ENCODE measurements at places on chromosomes 13 and 19. TPM values are rescaled to one million over a fixed set of nuclear protein-coding genes. Genes with fewer than 3 reads are reported as not detected.

Gene FFAR1
- 0.36 TPM for total RNA-seq

Gene LILRB3
- 0.43 TPM for total RNA-seq

Gene HNRNPA1L2
- 6.9 TPM for total RNA-seq

Gene HSD17B14
- total RNA-seq: 0.26 TPM

Gene TSSK6
- total RNA-seq: 2.6 TPM

Gene WDFY2
- 12.1 TPM for total RNA-seq

Gene NOVA2
- not detected for total RNA-seq

Gene GPR4
- total RNA-seq: 0.24 TPM

Gene ZNF792
- total RNA-seq: 7.7 TPM

Gene LGALS7
- total RNA-seq: not detected

Gene CEBPA
- 1.9 TPM for total RNA-seq

Gene PRR36
- total RNA-seq: not detected

Gene SHISA7
- not detected for total RNA-seq

Gene ANKLE1
- total RNA-seq: 34.6 TPM

Gene PDX1
- total RNA-seq: not detected

Gene ARHGAP35
- total RNA-seq: 42.9 TPM

Gene MBD3L3
- not detected for total RNA-seq

Gene ZNF439
- total RNA-seq: 9.5 TPM

Gene SMAD9
- not detected for total RNA-seq

Gene TMEM150B
- 0.67 TPM for total RNA-seq

Gene TBXA2R
- not detected for total RNA-seq

Gene TMEM255B
- total RNA-seq: 1.3 TPM

Gene SPRY2
- 2.1 TPM for total RNA-seq

Gene FUT1
- not detected for total RNA-seq

Gene SCN1B
- total RNA-seq: 0.52 TPM

Gene ZNF541
- total RNA-seq: 0.10 TPM

Gene ADGRE1
- 1.00 TPM for total RNA-seq

Gene IL12RB1
- 109 TPM for total RNA-seq

Gene TLE5
- total RNA-seq: 242 TPM

Gene TMC4
- not detected for total RNA-seq

Gene PPP2R1A
- 252 TPM for total RNA-seq

Measured in natural killer cell treated with Interleukin-12 subunit alpha and Interleukin-12 subunit beta and Interleukin-15 and Interleukin-18, amount 100 ng/mL, for 72 hours (primary cell).